Pericardium fibroblast (primary cell): ENCODE measurements at places on chromosomes 4 and X. TPM values are rescaled to one million over a fixed set of nuclear protein-coding genes. Genes with fewer than 3 reads are reported as not detected.

DUSP21 gene
- not detected in 2 replicates for total RNA-seq

TEX13B gene
- total RNA-seq = not detected in 2 replicates

SSX4B gene
- not detected in 2 replicates for total RNA-seq

SPATA18 gene
- total RNA-seq = 2.9 and 7.7 TPM in 2 replicates

MAGEE2 gene
- total RNA-seq = not detected in 2 replicates

MTNR1A gene
- total RNA-seq = not detected in 2 replicates

CLTRN gene
- not detected in 2 replicates for total RNA-seq

FMR1NB gene
- not detected in 2 replicates for total RNA-seq

PDE5A gene
- 8.5 and 20.4 TPM in 2 replicates for total RNA-seq
